ENCODE measurements at places on chromosomes 16 and 17. TPM values are rescaled to one million over a fixed set of nuclear protein-coding genes. Genes with fewer than 3 reads are reported as not detected.

The OTOA gene
- 0.37 TPM for total RNA-seq

The KRT12 gene
- not detected for total RNA-seq

The MRPL58 gene
- 41.0 TPM for total RNA-seq

The GP1BA gene
- total RNA-seq = not detected

The ITGA3 gene
- total RNA-seq = 18.4 TPM

The LITAF gene
- total RNA-seq = 65.7 TPM

- DNase-seq = no peak
These were observed 77.2 kb downstream of the AATF start for GRCh38 chr17:37025847-37026530.

GRCh38 chr16:54033747-54034146 lies 252.8 kb downstream of the IRX3 start:
- DNase-seq = no peak

DNA sequence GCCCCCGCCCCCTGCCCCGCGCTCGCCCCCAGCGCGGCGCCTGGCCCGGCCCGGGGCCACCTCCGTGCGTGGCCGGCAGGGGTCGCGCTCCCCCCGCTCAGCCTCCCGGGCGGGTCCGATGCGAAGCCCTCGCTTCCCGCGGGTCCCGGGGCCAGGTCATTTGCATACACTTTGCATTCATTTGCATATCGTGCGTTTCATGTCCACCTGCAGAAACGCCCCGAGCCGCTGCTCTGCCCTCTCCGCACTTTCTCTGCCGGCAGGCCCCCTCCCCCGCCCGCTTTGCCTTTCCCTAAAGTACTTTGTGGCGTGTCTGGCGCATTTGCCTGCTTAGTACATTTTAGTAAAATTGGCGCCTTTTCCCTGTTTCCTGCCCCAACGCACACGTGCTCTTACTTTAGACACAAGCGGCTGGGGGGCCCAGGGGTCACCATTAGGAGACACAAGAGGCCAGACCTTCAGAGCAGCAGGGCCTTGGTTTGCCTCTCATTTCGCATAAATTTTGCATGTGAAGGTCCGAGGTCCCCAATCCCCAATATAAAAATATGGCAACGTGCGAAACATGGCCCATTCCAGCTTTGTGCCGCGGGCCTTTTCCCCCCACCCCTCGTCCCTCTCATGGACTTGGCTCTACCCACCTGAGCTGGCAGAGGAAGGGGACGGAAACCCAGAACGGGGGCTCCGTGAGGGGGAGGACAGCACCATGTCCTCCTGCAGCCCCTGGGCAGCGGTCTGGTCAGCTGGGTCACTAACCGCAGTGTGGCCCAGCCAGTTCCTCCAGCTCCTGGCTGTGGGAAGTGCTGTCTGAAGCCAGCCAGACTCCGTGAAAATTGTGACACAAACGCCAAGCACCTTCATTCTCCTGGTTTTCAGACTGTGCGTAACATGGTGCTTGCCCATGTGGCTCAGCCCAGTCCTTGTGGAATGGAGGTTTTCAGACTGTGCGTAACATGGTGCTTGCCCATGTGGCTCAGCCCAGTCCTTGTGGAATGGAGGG lies 34.8 kb downstream of the CBFA2T3 start:
- DNase-seq = peak; percentile 52

GRCh38 chr17:1577182-1577581 lies 14.6 kb upstream of the PITPNA start:
- peak; percentile 85 for DNase-seq

- no peak for DNase-seq
These were observed 337.5 kb downstream of the SOX9 start for GRCh38 chr17:72458301-72458700.

DNA sequence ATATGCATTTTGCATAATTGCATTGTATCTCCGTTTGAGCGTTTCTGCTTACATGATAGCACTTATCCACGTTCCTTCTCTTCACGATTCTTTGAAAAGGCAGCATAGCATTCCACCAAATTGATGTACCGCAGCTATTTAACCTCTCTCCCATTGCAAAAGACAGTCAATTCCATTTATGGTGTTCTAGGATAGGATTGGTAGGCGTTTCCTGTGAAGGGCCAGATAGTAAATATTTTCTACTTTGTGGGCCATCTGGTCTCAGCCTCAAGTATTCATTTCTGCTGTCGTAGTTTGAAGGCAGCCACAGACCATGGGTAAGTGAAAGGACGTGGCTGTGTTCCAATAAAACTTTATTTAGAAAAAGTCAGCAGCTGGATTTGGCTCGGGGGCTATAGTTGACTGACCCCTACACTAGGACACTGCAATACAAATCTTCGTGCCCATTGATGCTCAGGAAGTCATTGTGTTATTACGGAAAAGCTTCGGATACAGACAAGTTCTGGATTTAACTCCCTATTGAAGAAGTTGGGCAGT lies 10.1 kb downstream of the SNX29 start:
- DNase-seq = no peak

- DNase-seq = no peak
These were observed 140.4 kb downstream of the PMP22 start for GRCh38 chr17:15124746-15125145.

- no peak for DNase-seq
These were observed 35.6 kb upstream of the NGFR start for GRCh38 chr17:49459401-49459984.

- no peak for DNase-seq
These were observed 53.1 kb downstream of the CFDP1 start for GRCh38 chr16:75379911-75380847.

DNA sequence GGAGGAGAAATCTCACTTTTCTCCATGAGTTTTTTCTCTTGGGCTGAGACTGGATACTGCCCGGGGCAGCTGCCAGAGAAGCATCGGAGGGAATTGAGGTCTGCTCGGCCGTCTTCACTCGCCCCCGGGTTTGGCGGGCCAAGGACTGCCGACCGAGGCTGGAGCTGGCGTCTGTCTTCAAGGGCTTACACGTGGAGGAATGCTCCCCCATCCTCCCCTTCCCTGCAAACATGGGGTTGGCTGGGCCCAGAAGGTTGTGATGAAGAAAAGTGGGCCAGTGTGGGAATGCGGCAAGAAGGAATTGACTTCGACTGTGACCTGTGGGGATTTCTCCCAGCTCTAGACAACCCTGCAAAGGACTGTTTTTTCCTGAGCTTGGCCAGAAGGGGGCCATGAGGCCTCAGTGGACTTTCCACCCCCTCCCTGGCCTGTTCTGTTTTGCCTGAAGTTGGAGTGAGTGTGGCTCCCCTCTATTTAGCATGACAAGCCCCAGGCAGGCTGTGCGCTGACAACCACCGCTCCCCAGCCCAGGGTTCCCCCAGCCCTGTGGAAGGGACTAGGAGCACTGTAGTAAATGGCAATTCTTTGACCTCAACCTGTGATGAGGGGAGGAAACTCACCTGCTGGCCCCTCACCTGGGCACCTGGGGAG lies 19.1 kb downstream of the NGFR start:
- DNase-seq = peak; percentile 84

DNA sequence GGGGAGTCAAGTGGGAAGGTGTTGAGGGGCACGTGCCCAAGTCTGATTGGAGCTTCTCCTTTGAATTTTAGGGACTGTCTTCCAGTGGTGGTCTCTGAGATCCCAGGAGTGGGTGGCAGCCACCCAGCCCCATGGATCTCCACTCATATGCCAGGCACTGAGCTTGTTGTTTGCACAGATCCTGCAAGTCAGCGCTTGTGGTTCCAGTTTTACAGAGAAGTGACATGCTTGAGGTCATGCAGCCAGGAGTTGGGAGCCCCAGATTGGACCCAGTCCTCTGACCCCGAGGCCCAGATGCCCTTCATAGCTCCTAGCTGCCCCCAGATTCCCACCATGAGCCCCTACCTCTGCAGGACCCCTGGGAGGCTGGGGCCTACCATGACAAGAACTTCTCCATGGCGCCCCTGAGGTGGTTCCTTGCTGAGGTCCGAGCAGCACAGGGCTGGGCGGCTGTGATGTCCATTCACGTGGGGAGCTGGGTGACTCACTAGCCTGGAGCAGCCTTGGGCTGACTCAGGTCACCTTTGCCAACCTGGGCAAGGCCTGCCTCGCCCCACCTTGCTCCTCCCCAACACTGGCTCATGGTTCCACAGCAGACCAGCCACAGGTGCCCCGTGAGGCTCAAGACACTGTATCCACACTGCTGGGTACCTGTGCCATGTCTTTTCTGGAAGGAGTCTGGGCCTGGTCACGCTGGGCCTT lies 47.4 kb downstream of the RAI1 start:
- no peak for DNase-seq

DNA sequence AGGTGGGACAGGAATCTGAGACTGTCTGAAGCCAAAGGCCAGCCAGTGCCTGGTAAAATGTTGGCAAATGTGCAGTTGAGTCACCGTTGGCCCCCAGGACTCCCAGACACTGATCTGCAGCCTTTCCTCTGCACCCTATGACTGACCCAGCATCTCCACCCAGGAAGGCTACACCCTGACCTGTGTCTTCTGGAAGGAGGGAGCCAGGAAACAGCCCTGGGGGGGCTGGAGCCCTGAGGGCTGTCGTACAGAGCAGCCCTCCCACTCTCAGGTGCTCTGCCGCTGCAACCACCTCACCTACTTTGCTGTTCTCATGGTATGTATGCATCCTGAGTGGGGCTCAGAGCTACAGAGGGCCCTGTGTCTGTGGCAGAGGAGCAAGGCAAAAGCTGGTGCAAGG lies 24.0 kb downstream of the ADGRG5 start:
- DNase-seq = no peak

- DNase-seq = no peak
These were observed 19.2 kb upstream of the USP22 start for GRCh38 chr17:21061971-21062526.

GRCh38 chr16:74931445-74931844 lies 53.5 kb downstream of the WDR59 start:
- DNase-seq = no peak

DNA sequence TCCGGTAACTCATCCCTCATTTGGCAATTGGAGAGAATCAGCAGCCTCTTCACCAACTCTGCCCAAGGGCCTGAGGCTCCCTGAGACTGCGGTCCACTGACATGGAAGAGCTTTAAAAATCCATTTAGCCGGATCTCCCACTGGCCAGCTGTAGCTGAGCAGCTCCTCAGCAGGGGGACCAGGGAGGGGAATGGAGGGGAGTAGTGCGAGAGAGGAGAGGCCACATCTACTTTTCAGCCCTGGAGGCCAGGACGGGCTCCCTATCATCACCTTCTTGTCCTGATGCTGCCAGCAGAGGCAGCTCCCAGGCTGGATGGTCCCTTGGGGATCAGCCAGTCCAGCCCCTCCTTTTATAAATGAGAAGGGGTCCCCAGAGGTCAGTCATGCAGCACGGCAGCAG lies 25.0 kb upstream of the SPPL2C start:
- no peak for DNase-seq

GRCh38 chr17:65754630-65755029 lies 193.2 kb upstream of the AXIN2 start:
- DNase-seq = no peak

DNA sequence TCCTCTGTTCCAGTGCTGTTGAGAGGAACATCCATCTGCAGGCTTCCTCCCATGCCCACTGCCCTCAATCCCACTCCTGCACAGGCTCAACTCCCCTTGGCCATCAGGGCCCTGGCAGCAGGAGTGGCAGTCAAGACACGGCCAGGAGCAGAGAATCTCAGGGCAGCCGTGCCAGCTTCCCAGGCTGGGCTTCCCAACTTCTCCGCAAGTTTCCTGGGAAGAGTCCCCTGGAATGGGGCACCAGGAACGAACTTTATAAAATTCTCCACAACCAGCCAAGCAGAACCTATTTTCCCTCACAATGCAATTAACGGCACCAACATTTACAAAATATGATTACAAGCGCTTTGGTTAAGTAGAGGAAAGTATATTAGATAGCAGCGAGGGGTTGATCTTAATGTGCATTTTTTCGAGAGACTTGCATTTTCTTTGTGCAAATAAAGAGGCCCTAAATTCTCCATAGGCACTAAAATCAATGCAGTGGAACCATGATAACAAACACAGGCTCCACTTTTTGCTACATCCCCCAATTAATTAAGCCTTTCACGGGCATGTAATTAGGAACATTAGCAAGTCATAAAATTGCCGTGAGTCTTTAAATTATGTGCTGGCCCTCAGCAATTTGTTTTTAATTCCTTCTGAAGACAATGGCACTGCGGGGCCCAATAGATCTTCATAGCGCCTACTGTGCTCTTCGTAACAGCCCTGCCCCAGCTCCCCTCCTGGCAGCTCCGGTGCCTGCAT lies 99.9 kb upstream of the LHX1 start:
- DNase-seq = no peak

DNA sequence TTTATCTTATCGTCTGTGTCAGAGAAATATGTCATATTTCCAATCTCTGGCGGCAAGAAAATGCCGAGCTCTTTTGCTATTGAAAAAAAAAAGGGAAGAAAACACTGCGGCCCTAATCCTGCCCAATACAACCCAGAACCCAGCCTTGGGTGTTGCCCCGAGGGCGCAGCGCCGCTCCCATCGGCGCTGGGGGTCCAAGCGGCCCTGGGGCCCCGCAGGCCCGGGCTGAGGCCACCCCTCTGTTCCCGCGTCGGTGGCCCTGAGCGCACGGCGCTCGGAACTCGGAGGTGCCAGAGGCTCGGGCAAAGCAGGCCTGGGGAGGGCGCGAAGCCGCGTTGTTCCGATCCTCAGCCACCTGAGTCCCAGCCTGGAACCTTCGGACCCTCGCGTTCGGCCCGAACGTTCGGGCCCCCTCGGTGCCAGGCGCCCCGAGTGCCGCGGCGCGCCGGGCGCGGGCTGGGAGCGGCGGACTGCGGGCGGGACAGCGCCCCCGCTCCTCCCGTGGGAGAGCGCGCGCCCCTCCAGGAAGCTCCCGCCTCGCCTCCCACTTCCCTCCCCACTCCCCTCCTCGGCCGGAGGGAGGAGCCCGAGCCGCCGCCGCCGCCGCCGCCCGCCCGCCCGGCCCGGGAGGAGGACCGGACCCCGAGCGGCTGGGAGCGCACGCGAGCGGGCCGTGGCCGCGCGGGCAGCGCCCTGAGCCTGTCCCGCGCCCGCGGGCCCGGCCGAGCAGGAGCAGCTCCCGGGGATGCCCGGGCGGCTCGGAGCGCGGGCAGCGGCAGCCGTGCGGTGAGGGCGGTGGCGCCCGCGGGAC lies at the start of gene CPNE2:
TSS of gene CPNE2 (plus strand) at position 609 of the 811 bp plus-strand sequence. CDS start 18,160 bp downstream, outside the sequence.
- DNase-seq = peak; percentile 83

GRCh38 chr16:82242201-82242600 lies 72.2 kb upstream of the MPHOSPH6 start:
- no peak for DNase-seq

DNA sequence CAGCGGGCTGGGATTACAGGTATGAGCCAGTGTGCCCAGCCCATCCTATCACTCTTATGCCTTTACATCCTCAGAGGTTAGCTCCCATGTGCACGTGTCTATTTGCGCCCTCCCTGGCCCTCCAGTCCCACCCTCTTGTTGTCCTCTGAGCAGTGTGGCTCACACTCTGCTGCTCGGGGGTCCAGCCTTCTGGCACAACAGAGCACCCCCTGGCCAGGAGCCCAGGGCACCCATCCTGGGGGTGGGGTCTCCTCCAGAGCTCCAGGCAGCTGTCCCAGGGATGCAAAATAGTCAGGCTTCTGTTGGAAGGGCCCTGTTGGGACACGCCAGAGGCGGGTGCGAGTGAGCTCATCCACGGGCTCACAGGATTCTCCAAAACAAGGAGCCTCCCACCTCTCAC lies 11.7 kb upstream of the FAM83G start:
- DNase-seq = no peak
